Esophagus (tissue), 2 donors: ENCODE measurements at places on chromosomes 16 and 17. TPM values are rescaled to one million over a fixed set of nuclear protein-coding genes. Genes with fewer than 3 reads are reported as not detected.

AGRP gene
- polyA plus RNA-seq, result not detected

PLD2 gene
- 67.4 TPM for polyA plus RNA-seq

KRTAP9-4 gene
- not detected for polyA plus RNA-seq

NT5M gene
- 2.4 TPM for polyA plus RNA-seq

SEPTIN12 gene
- polyA plus RNA-seq, result not detected

XYLT1 gene
- polyA plus RNA-seq, result 3.0 TPM

CALB2 gene
- polyA plus RNA-seq, result 2.2 TPM

HOXB2 gene
- polyA plus RNA-seq, result 18.9 TPM

CACNG1 gene
- not detected for polyA plus RNA-seq
